ENCODE measurements at places on chromosomes 12 and 14.

DNA sequence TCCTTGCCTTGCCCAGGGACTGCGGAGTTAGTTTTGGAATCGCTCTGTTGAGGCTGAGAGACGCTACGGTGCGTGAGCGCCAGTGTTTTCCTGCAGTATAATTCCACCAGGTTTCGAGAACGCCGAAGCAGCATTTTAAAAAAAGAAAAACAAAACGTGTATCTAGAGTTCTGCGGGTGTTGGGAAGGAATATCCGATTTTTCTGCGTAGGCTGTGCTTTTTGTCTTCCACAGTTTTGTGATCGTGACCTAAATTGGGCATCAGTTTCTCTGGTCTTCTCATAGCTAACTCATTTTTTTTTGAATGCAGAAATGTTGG, 778 bp downstream of the DNM1L start:
- no peak for DNase-seq

DNA sequence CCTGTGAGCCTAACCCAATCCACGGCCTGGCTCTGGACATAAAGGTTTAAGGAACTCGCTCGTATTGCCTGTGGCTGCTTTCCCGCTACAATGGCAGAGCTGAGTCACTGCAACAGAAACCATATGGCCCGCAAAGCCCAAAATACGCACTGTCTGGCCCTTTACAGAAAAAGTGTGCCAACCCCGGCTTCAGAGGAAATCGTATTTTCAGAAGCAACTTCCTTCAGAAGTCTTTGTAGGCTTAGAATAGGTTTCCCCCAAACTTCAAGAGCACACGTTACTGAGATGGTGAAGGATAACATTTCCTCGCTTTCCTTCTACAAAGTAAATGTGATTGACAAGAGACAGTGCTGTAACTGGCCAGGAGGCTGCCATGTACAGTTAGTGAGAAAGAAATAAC, 34.8 kb upstream of the TESC start:
- no peak for DNase-seq

DNA sequence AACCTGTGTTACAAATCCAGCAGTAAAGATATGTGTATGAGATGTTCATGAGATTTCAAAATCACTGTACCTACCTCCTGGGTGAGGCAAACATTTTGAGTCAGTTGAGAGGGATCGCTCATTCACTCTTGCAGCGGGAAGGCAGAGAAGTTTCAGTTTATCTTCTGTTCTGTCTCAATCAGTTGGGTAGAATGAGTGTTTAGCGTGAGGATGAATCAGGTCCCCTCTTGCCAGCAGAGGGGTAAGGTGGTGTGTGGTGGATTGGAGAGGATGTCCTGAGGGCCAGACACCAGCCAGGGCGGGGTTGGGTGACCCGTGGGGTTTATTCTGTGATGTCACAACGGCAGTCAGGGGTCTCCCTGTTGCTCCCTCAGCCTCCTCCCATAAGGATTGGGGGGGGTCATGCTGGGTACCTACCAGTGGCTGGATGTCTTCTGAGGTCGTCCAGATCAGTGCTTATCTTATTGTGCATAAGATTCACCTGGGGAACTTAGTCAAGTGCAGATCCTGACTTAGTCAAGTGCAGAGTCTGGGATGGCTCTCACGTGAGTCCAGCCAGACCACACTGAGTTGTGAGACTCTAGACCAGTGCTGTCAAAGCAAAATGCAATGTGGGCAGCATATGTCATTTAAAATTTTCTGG, at the start of gene GSG1:
Gene GSG1 (minus strand): TSS at position 277 of the 643 bp plus-strand sequence. CDS start 155 bp downstream, at position 122.
- no peak for DNase-seq

- DNase-seq, result no peak
Observed at GRCh38 chr12:26017484-26018211, 59.2 kb downstream of the RASSF8 start.

GRCh38 chr12:16349131-16349460, 1.7 kb downstream of the MGST1 start:
- no peak for DNase-seq

GRCh38 chr14:58243790-58244555, 670 bp upstream of the PSMA3 start:
- no peak for DNase-seq

DNA sequence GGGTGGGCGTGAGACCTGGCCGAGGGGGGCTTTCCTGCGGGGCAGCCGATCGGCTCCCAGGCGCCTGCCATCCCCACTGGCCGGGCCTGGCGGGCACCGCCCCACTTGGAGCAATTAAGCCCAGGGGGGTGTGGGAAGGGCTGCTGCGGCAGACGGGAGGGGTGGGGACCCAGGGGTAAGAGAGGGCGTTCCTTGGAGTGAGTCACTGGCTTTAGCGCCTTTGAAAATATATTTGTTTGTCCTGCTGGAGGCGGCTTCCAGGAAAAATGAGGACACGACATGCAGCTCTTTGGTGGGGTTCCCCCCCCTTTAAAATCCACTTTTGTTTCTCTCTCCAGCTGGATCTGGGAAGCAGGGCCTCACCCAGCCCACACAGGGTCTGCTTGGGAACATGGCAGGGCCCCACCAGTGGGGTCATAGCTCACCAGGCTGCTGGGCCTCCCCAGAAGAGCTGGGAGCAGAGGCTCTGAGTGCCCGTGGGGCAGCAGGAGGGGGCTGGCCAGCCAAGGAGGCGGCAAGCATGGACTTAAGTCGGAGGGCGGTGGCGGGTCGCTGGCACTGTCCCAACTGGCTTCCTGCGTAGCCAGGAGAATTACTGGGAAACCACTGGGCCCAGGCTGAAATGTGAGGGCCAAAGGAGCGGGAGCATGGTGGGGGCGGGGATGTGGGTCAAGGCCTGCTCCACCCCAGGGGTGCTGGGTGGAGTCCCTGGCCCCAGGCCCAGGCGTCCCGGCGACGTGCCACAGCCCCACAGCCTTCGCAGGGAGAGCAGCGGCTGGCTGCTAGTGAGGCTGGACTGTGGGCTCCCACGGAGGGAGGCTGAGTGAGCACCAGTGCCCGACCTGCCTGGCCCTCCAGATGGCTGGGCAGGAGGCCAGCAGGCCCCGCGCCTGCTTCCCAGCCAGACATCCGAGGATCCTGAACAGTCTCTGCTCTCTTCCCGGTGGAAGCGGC, 128.0 kb downstream of the RFLNA start:
- DNase-seq, result no peak

DNA sequence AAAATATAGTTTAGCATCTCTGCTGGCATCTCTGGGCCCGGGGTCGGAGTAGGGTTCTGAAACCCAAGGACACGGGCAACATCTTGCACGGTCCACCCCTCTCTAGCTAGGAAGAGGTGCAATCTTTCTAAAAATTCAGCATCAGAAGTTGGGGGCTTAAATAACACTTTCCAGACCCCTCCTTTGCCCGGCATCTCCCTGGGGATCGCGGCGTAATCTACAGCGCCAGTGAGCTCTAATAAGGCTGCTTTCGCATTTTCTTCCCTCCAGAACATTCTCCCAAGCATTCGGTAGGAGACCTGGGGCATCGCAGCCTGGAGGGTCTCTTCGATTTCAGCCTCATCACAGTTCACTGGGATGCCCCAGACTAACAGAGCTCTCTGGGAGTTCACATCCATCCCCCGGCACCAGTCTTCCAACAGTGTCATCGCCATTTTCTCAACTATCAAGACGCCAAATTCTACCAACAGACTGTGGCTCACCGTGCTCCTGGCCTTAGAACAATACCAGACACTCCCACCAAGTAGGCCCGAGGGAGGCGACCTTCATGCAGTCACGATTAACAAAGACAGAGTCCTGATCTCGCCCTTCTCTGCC, 880 bp downstream of the PNMA1 start:
- DNase-seq, result no peak

DNA sequence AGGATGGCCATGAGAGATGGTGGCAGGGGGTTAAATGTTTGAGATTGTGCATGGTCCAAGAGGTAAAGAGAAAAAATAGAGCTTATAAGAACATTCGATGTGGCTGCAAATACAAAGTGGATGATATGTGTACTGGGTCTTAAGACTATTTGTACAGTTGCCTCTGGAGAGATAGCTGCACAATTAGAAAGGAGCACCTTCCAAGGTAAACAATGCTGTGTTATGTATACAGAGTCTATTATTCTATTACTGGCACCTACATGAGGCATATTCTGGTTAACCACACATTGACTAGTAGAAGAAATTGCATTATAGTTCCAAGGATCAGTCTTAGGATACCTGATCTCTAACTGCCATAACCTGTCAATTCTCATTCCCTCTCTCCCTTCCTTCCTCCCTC, 238.0 kb upstream of the FOXN3 start:
- DNase-seq, result no peak

GRCh38 chr12:46963977-46964971, 115.1 kb upstream of the PCED1B start:
- no peak for DNase-seq

DNA sequence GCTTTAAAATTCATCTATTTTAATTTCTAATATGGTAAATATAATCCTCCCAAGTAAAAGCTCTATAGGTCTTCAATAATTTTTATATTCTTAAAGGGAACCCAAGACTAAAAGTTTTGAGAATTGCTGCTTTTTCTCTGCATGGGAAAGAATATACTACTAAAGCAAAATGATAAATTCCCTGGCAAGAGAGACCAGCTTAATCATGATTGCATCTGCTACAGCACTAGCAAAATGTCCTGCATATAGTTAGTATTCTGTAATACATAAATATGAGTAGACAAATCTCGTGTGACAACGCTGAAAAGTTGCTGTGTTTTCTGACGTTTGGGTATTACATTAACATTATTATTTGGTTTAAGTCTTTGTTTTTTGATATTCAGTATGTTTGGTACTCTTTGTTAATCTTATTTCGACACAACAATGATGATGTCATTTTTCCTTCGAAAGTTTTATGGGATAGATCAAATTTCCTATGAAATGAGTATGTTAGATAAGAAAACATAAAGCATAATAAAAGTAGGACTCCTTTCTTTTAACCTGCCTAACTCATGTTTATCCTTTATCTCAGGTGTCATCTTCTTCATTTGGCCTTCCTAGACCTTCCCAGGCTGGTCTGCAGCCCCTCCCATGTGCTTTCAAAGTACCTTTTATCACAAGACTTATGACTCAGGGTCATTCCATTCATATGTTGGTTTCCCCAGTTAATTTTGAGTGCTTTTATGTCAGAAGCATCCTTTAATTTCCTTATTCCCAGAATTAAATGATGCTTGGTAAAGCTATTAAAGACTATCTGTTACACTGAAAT, 321.9 kb downstream of the RAD51B start:
- DNase-seq, result no peak

- peak; percentile 50 for DNase-seq
Observed at GRCh38 chr12:56687223-56688128, 608 bp downstream of the PTGES3 start.

DNA sequence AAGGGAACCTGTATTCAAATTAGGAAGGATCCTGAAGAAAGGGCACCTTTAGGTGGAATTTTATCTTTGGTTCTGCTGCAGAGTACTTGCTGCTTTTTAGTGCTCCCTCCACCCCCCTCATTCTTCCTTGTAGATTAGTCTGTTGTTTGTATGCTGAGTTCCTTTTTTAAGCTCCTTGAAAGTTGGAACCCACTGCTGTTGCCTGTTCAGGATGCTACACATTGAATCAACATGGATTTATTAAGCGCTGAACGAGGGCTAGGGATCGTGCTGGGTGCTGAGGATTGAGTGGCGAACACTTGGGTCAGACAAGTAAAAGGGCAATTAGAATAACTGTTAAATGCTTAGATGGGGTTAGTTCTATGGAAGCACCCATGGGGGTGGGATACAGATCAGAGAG, 884 bp upstream of the AMN1 start:
- DNase-seq, result no peak

DNA sequence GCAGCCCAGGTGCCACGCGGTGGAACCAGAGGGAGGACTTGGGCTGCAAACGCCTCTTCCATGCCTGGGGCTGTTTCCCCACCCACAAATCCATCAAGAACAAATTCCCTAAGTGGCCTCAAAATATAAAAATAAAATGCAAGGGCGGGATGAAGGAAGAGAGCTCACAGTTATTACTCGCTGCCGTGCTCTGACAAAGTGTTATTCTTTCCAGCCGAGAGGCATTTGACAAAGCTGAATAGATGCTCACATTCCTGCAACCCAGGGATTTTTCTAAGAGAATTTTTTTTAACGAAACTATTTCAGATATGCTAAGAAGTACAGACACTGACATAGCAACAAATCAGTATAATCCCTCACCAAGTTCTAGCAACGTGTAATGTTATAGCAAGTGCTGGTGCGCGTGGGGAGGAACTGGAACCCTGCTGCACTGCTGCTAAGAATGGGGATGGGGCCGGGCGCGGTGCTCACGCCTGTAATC, 70.7 kb downstream of the SCARB1 start:
- no peak for DNase-seq

- no peak for DNase-seq
Observed at GRCh38 chr14:36588119-36588518, 5.7 kb upstream of the NKX2-8 start.

DNA sequence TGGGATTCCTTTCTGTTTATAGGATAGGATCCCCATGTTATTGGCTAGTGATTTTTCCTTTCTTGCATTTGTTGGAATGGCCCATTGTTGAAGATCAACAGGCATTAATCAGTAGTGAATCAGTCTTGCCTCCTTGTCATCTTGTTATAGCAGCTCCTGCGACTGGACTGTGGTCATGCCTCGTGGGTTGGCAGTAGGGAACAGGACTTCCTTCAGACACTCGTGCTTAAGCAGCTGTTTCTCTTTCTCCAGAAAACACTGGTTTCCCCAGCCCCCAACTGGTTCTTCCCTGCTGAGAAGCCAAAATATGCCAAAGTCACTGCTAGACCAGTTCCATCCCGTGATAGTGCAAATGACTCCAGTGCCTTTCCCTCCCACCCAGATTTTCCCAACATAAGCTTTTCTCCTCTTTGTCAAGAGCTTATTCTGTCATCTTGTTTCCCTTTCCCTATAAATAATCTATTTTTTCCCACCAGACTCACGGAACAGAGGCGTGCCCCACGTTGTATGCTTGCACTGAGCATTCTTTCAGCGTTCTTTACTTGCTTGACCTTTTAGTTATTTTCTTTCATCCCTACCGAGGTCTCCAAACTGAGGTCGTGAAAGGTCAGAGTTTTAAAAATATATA, 83.5 kb downstream of the SAMD4A start:
- no peak for DNase-seq

DNA sequence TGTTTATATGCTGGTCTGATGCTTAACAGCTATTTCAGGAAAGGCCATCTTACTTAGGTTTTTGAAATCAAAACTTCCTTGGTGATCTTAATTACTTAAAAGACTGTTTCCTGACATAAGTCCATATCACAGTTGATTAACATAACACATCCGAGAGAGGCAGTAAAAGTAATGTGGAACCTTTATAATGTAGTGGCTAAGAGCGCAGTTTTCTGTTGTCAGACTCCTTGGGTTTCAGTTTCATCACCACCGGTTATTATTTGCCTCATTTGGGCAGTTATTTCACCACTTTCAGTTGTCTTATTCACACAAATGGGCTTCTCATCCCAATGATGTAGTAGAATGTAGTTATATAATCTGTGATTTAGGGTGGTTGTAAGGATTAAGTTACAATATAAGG, 30.9 kb downstream of the TBC1D15 start:
- no peak for DNase-seq

- DNase-seq, result no peak
Observed at GRCh38 chr12:50120521-50120920, 8.5 kb downstream of the COX14 start.

- DNase-seq, result no peak
Observed at GRCh38 chr14:74290415-74290814, 12.3 kb downstream of the ABCD4 start.
